ENCODE measurements at places on chromosomes 6 and 20. TPM values are rescaled to one million over a fixed set of nuclear protein-coding genes. Genes with fewer than 3 reads are reported as not detected.

DNA sequence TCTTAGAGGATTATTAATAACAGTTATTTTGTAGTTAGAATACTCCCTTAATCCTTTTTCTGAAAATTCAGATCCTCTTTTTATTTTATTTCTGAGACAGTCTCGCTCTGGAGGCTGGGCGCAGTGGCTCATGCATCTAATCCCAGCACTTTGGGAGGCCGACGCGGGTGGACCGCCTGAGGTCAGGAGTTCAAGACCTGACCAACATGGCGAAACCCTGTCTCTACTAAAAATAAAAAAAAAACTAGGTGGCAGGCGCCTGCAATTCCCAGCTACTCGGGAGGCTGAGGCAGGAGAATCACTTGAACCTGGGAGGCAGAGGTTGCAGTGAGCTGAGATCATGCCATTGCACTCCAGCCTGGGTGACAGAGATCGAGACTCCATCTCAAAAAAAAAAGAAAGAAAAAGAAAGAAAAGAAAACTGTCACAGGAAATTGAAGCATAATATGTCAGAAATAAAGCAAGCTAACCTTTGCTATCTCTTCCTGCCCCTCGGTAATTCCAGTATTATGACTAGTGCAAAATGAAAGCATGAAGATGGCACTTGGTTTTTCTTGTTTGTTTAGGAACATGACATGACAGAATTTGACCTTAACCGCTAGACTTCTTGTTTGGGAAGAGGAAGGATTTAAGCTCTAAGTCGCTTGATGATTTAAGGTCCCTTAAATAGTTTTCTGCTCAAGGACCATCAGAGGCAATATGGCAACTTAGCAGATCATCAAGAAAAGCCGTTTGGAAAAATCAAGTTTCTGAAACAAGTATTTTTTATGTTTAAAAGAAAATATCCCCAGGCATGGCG is 1.8 kb upstream of the RBM39 start:
- no peak for DNase-seq

GRCh38 chr6:7672066-7673062 is 53.5 kb upstream of the BMP6 start:
- DNase-seq = no peak

DNA sequence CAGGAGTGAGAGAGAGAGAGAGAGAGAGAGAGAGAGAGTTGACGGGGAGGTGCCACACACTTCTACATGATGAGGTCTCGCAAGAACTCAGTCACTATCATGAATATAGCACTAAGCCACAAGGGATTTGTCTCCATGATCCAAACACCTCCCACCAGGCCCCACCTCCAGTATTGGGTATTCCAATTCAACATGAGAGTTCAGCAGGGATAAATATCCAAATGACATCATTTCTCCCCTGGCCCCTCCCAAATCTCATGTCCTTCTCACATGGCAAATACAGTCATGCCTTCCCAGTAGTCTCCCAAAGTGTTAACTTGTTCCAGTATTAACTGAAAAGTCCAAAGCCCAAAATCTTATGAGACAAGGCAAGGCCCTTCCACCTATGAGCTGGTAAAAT is 330.7 kb downstream of the CDH26 start:
- no peak for DNase-seq

DNA sequence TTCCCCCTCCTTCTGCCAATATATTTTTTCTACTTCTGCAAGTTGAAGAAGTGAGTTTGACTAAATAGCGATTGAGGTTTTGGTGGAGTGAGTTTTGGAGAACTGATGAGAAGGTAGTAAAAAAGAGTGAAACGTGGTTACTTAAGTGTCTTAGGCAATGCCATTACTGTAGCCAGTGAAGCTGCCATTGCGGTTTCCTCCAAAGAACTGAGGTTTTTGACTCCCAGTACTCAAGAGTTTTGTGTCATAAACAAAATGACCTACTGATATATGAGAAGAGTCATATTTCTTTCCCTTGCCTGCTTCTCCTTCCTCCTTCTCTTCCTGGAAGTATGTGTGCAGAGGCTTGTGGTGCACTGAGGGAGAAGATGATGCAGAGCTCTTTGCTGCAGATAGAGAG is 554.5 kb upstream of the MAP3K7 start:
- DNase-seq = no peak

- DNase-seq = no peak
These were observed 46.2 kb downstream of the SLC22A23 start for GRCh38 chr6:3410385-3411360.

GRCh38 chr6:168590406-168590805 is 149.4 kb downstream of the SMOC2 start:
- no peak for DNase-seq

DNA sequence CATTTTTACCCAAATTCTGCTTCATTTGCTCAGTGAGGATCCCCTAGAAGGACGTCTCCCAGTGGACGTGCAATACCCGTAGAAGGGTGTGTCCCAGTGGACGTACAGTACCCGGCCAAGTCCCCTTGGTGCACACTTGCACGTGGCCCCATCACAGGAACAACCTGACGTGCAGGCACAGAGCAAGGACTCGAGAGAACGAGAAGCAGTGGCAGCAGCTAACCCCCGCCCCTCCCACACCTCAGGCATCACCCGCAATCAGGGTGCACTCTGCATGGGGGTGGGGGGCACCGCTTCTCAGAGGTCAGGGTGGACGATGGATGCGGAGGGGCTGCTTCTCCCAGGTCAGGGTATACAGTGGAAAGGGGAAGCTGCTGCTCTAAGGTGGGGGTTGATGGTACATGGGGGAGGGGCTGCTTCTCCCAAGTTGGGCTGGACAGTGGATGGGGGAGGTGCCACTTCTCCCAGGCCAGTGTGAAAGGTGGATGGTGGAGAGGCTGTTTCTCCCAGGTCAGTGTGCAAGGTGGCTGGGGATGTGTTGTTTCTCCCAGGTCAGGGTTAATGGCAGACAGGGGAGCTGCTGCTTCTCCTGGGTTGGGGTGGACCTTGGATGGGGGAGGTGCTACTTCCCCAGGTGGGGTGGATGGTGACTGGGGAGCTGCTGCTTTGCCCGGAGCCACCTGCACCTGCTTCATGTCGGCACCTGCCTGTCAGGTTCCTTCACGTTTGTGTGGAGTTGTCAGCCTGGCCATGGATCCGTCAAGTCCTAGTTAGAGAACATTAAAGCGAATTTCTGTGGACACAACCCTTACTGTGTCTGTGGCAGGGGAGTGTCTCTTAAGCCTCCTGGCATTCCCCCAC is 1.0 kb upstream of the THBS2 start:
- DNase-seq = no peak

Gene DZANK1
- total RNA-seq = 3.6 TPM

- no peak for DNase-seq
These were observed 236.2 kb downstream of the GRM1 start for GRCh38 chr6:146265056-146265455.

GRCh38 chr6:82783587-82784236 is 281.9 kb downstream of the UBE3D start:
- DNase-seq = no peak

Gene PRDM1
- 0.45 TPM for total RNA-seq
